ENCODE measurements at places on chromosomes 1 and 21.

DNA sequence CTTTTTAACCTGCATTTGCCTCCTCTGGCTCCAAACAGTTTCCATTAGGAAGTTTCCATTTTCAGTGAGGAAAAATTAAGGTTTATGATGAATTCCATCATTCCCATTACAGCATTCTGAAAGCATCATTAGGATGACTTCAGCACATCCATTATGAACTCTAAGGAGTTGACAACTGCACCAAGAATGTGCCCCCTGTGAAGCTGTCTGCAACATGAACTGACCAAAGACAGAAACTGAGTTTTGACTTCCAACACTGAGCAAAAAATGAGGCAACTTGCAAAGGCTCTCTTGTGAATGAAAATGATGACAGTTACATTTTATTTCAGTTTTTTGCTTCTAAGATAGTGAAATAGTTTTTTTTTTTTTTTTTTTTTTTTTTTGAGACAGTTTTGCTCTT lies 18.3 kb upstream of the KCNE1 start:
- DNase-seq = no peak

- DNase-seq = no peak
Observed at GRCh38 chr1:157691285-157691920, 9.2 kb downstream of the FCRL3 start.

GRCh38 chr1:88655685-88656299 lies 28.3 kb upstream of the PKN2 start:
- DNase-seq = no peak

- DNase-seq = no peak
Observed at GRCh38 chr1:174966008-174966572, 33.7 kb upstream of the CACYBP start.

DNA sequence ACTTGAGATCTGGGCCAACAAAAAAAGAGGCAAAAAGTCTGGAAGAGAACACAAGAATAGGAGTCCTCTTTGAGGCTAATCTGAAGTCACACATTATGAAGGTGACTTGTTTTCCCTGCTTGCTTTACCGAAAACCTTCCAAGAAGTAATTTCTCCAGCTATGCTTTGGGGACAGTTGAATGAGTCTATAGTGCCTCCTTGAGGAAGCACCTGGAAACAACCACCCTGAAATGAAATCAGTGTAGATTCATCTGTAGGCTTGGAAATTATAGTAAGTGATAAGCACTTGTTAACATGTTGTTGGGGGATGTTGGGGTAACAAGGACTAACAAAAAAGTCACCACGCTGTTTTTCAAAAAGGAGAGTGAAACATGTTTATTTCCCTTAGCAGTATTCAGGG lies 23.4 kb upstream of the RPTN start:
- DNase-seq = no peak

GRCh38 chr1:11438996-11439395 lies 40.0 kb upstream of the DISP3 start:
- no peak for DNase-seq

GRCh38 chr21:39660191-39660980 lies 47.6 kb downstream of the B3GALT5 start:
- DNase-seq = peak; percentile 43

- DNase-seq = no peak
Observed at GRCh38 chr1:145947551-145947950, 10.3 kb downstream of the LIX1L start.

DNA sequence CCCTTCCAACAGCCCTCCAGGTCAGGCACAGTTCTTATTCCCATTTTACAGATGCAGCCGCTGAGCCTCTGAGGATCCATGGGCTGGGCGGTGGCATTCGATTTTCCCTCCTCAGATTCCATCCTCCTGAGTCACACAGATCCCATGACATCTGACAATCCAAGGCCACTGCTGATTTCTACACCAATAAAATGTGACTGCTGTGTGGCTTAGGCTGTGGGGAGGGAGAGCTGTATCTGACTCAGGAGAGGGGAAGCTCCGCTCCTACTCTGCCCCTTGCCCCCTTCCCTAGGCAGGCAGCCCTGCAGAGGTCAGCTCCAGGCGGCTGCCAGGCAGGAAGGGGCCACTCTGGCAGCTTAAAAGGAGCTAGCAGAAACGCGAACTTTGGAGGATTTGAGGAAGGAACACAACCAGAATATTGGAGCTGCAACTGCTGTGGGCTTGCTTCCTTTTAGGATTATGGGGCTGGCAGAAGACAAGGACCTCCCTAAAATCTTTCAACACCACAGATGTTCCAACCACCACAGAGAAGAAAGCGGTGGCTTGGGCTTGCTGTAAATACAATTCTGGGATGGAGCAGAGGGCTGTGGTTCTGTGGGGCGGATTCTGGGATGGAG lies 50.0 kb downstream of the MRPL37 start:
- DNase-seq = no peak

GRCh38 chr1:111851552-111851951 lies 95.9 kb downstream of the DDX20 start:
- no peak for DNase-seq

- DNase-seq = no peak
Observed at GRCh38 chr1:48329905-48330304, 107.4 kb downstream of the SLC5A9 start.

DNA sequence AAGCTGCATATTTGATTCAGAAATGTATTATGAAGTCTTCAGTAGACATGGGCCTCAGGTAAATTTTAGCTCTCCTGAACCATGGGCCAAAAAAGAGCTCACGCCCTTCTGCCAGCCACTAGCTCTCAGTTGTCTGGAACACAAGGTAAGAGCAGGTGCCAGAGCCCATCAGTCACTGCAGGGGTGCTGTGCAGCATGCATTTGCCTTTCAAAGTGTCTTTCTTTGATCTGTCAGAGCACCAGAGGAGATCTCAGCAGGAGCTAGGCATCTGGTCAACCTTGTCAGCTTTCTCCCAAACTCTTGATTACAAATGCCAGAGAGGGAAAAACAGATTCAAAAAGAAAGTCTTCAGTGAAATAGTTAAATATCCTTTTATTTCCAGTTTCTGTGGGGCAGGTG lies 332.3 kb downstream of the COL11A1 start:
- DNase-seq = no peak

- no peak for DNase-seq
Observed at GRCh38 chr1:229295745-229296144, 24.8 kb downstream of the RAB4A start.

- no peak for DNase-seq
Observed at GRCh38 chr1:79543394-79543793, 536.9 kb upstream of the ADGRL4 start.

- no peak for DNase-seq
Observed at GRCh38 chr1:209458921-209459320, 124.6 kb upstream of the CAMK1G start.

- no peak for DNase-seq
Observed at GRCh38 chr1:243294723-243295121, 38.9 kb downstream of the SDCCAG8 start.

DNA sequence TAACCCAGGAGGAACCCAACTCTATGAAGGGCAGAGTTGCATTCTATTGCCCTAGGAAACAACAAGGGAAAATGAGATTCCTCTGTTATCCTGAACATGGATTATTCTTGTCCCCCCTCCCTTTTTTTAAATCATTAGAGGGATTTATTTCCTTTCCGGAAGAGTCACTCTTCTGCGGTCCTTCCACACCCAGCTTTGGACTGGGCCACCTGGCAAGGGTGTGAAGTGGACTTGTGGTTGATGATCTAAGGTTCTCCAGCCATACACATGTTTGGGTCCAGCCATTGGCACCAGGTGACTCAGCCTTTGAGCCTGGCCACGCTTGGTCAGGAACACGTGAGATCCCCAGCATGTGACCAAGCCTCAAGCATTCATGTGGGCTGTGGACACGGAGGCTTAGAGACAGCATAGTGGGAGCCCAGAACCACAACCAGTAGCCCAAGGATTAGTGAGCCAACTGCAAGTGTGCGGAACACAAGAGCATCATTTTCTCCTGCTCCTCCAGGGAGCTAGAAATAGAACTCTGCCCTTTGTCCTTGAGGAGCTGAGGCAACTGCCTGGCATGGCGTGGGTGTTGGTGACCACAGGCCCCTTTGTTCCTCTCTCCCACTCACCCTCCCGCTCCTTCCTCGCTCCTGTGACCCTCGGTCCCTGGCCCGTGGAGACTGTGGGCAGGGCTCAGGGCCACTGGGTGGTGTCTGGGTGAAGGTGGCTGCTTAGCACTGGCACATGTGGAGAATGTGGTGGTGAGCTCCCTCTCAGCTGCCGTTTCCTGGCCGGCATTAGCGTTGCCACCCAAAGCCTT lies 50.1 kb downstream of the NENF start:
- no peak for DNase-seq

GRCh38 chr1:172147541-172147940 lies 272.9 kb upstream of the C1orf105 start:
- no peak for DNase-seq

GRCh38 chr1:54850737-54851136 lies 36.3 kb downstream of the DHCR24 start:
- DNase-seq = no peak

GRCh38 chr1:48692235-48692634 lies 84.5 kb downstream of the BEND5 start:
- DNase-seq = no peak

DNA sequence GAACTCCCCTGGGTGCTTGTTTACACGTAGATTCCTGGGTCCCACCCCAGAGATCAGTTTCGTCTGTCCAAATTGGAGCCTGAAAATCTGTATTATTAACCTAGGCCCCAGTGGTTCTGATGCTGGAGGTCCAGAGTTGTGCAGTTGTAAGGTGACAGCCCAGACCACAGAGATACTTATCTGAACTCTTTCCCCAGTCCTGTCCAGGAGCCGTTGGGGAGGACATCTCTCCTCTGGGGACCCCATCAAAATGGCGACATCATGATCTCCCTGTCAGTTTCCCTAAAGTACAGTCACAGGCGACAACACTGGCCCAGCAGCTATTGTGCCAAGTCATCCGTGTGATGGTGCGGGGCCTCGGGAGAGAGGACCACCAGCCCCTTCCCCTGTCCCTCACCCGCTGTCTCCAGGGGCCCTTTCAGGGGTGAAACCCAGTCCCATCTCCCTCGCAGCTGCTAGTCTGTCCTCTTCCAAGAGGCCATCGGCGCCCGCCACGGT lies 749 bp upstream of the EFHD2 start:
- no peak for DNase-seq

GRCh38 chr1:235012436-235013210 lies 116.0 kb downstream of the TOMM20 start:
- DNase-seq = no peak

DNA sequence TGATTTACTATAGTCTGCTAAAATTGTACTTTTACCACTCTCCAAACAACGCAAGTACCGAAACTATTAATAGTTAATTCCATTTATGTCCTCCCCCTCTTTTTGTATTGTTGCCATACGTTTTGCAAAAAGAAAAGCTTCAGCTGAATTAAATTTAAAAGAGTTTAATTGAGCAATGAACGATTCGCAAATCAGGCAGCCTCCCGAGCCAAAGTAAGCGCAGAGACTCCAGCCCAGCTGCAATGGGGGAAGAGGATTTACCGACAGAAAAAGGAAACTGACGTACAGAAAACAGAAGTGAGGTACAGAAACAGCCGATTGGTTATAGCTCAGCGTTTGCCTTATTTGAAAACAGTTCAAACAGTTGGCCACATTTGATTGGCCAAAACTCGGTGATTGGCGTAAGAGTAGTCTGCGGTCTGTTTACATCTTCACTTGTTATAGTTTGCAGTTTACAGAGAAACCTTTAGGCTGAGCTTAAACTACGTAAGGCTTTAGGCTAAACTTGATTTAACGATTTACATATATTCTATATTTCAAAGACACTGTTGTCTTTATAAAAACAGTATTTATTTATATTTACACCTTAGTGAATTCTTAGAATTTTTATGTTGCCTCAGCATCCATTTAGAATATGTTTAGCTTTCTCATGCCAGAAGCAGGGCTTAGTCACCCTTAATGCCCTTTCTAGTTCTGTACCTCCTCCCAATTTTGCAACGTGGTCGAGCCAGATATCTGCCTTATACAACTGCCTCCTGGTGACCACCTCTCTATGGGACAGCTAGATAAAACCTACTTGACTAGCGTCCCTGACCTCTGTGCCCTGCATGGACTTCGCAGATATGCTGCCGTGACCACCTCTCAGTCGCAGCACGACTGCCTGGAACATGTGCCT lies 23.8 kb downstream of the CR1 start:
- DNase-seq = no peak

DNA sequence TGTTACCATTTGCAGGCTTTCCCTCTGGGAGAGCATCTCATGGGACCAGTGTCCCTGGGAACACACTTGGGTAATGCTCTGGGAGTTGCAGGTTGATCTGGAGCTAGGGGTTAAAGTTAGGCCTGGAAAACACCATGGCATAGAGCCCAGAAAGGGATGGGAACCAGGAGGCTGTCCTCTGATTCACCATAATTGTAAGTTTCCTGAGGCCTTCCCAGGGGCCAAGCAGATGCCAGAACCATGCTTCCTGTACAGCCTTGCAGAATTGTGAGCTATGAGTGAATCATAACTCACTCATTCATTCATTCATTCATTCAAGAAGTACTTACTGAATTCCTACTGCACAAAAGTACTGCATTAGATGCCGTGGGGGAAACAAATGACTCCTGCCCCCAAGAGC lies 50.0 kb downstream of the LACTBL1 start:
- no peak for DNase-seq

GRCh38 chr21:41926117-41926806 lies 27.6 kb downstream of the C2CD2 start:
- DNase-seq = no peak

DNA sequence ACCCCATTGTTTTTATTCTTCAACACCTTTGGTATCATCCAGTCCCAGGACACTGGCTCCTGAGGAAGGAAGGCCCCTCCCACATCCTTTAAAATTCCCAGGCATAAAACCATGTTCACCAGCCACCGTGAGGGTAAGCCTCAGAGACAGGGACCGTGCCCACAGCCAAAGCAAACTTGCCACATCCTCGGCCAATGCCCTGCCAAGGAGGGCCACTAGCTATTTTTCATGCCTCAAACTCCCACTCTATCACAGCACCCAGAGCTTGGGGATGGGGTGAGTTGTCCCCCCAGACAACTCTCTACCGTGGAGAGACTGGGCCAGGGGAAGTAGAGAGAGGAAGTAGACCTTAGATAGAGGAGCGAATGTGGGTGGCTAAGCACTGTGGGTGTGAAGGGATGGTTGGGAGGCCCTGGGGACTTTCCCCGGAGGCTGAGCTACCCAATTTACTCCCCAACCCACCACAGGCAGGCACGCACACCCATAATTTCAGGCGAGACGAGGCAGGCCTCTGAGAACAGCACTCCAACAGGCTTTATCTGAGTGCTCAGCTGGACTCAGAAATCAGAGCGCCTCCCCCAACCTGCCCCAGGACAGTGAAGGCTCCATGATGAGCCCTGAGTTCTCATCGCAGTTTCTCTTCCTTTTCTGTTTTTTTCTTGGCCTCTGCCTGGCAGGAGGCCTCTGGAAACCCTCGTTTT lies 15.9 kb upstream of the BTG2 start:
- DNase-seq = peak; percentile 38

All from heart right ventricle (tissue), 16 donors.